GM23338 (cell line): ENCODE measurements at places on chromosomes 2 and 18. TPM values are rescaled to one million over a fixed set of nuclear protein-coding genes. Genes with fewer than 3 reads are reported as not detected.
A peak's percentile ranks its signal among the peaks of the same experiment; 100 is the strongest.

The TMEM198 gene
- total RNA-seq = 13.7 and 25.6 TPM in 2 replicates

The COL6A3 gene
- 7.3 and 8.7 TPM in 2 replicates for total RNA-seq

The DUSP2 gene
- 10.5 and 13.0 TPM in 2 replicates for total RNA-seq

The FOXI3 gene
- total RNA-seq = 11.8 and 13.3 TPM in 2 replicates

DNA sequence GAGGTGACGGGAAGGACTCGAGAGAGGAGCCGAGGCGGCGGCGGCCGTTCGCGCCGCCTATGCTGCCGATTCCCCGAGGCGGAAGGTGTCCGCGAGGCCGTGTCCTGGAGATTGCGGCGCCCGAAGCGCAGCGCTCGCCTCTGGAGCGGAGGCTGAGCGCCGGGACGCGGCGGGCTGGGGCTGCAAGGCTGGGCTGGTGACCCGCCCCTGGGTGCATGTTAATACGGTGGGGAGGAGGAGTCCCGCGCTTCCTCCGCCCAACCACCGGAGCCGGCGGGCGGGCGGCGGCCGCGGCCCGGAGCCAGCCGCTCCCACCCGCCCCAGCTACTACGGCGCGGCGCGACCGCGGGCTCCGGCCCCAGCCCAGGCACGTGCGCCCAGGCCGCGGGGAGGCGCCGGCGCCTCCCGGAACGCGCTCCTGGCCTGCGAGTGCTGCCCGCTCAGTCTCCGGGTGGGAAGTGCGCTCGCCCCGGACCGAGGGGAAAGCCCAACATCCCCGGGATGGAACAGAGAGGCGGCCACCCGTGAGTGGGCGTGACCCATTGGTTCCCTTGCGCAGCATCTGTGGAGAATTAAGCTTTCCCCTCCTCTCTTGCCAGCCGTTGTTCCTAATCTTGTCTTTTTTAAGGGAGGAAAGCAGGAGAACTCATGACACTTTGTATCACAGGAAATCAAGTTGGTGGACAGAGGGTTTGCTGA lies at the start of gene DLGAP1:
Gene DLGAP1 (minus strand): TSS at position 195 of the 699 bp plus-strand sequence.
- peaks cover 43% of the 10 kb centered on the region for H3K4me1 ChIP-seq
- H3K27ac ChIP-seq = no peak within 1 kb of the TSS
- peak; percentile 87 for DNase-seq
- no peaks in the 10 kb centered on the region for H3K36me3 ChIP-seq
- peaks cover 35% of the 10 kb centered on the region for H3K27me3 ChIP-seq

DNA sequence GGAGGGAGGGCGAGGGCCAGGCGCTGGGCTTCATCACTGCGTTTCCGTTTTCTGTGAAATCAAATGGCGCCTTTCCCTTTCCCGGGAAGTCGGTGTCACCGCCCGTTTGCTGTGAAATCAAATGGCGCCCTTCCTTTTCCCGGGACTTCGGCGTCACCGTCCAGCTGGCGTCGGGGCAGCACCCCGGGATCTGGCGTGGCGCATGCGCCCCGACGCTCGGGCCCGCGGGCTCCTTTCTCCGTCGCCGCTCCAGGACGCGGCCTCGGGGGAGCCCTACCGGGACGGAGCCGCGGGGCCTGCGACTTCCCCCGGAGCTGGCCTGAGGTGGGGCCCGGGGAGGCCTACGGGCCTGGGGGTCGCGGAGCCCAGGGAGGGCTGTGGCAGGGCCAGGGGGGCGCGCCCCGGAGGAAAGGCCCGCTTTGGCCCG lies at the start of gene FAM228A:
Gene FAM228A (plus strand): TSS at position 203 of the 427 bp plus-strand sequence. CDS start 428 bp downstream, outside the sequence.
- DNase-seq = peak; percentile 50
- 0 out of 2 replicates have a peak within 1 kb of the TSS, but pooled peaks have one; percentile 28 for H3K4me3 ChIP-seq
- peaks cover 12% of the 10 kb centered on the region; the same call in 1 of the 2 replicates for H3K27me3 ChIP-seq
- no peaks in the 10 kb centered on the region for H3K4me1 ChIP-seq
- no peaks in the 10 kb centered on the region for H3K36me3 ChIP-seq
- H3K27ac ChIP-seq = no peak within 1 kb of the TSS

GRCh38 chr2:85243101-85244072 lies 84.4 kb downstream of the TGOLN2 start:
- peak overlapping the region; percentile 83 for H3K27ac ChIP-seq
- H3K27me3 ChIP-seq = no peaks in the 10 kb centered on the region
- peak; percentile 87 for DNase-seq
- no peaks in the 10 kb centered on the region; the same call in 1 of the 2 replicates for H3K36me3 ChIP-seq
- H3K4me1 ChIP-seq = peaks cover 76% of the 10 kb centered on the region

DNA sequence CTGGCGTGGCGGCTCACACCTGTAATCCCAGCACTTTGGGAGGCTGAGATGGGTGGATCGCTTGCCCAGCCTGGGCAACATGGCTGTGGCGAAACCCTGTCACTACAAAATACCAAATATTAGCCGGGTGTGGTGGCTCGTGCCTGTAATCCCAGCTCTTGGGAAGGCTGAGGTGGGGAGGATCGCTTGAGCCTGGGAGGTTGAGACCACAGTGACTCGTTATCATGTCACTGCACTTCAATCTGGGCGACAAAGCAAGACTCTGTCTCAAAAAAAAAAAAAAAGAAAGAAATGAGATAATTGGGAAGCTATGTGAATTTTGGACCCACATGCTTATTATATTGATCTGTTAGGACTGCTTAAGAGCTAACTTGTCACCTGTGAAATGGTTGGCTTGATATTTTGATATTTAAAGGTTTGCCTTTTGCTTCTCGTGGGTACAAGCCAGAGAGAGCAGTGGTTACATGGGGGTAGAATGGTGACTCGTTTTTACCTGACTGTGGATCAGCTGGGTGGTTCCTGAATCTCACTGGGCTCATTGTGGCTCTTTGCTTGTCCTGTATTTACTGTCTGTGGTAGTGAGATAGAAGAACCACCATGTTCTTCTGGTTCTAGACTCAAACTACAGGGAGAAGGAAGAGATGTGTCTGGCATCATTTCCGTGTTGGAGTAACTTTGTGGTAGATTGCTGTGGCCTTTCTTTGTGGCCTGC lies 28.9 kb downstream of the ZNF532 start:
- peaks cover 68% of the 10 kb centered on the region for H3K4me1 ChIP-seq
